Psoas muscle (tissue), 8 donors: ENCODE measurements at places on chromosomes 2 and 18. TPM values are rescaled to one million over a fixed set of nuclear protein-coding genes. Genes with fewer than 3 reads are reported as not detected.

- peak; percentile 98 for DNase-seq
Observed at GRCh38 chr2:43226955-43227829, 786 bp upstream of the ZFP36L2 start.

DNA sequence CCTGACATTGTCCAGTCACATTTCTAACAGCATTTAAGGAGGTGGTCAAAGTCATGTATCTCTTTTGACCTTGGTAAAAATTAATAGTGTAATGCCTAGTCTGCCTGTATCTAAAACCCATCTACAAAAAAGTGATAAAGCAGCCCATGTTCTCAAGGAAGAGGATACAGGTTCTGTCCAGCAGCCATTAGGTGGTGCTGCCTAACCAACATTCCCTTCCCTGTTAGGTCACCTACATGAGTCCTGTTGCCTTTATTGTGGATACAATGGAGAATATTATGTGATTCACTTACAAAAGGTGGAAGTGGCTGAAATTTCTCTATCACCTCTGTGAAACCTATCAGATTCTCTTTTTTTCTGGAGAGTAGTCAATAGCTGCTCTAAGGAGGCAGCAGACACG, 52.5 kb downstream of the AQP4 start:
- DNase-seq = no peak

GRCh38 chr18:67475673-67476072, 40.8 kb downstream of the DSEL start:
- no peak for DNase-seq

DNA sequence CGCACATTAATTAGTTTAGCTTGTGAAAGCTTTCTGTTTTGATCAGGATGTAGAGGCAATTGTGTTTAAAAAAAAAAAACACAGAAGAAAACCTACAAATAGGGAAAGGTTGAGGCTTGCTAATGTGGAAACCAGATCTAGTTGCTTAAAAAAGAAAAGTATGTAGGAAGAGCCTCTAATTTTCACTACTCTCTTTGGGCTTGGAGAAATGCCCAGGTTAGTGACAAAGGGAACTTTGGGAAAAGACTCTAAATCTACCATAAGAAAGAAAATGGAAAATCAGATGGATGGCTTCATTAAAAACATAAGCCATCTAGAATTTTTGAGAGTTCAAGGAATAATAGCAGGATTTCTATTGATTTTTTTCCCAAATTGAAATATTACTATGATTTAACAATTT, 47.3 kb upstream of the SLC38A11 start:
- no peak for DNase-seq

DNA sequence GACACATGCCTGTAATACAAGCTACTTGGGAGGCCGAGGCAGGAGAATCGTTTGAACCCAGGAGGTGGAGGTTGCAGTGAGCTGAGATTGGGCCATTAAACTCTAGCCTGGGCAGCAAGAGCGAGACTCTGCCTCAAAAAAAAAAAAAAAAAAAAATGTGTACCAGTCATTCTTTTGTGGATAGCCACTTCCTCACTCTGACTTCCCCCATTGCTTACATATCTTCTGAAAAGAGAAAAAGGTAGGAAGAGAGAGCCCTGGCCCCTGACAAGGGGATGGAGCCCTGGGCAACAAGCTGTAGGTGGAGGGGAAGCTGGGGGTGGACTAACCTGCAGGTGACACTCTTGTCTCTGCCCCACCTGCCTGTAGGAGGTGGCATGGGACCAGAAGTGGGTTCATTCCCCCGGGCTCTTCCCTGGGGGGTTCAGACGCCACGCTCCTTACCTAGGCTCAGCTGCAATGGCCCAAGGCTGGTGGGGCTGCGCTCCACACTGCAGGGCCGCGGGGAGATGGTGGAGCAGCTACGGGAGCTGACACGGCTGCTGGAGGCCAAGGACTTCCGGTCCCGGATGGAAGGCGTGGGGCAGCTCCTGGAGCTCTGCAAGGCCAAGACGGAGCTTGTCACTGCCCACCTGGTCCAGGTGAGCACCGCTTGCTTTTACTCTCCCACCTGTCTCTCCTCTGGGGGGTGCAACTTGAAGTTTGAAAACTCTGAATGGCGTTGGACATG, 39.1 kb downstream of the PCARE start:
- no peak for DNase-seq

DNA sequence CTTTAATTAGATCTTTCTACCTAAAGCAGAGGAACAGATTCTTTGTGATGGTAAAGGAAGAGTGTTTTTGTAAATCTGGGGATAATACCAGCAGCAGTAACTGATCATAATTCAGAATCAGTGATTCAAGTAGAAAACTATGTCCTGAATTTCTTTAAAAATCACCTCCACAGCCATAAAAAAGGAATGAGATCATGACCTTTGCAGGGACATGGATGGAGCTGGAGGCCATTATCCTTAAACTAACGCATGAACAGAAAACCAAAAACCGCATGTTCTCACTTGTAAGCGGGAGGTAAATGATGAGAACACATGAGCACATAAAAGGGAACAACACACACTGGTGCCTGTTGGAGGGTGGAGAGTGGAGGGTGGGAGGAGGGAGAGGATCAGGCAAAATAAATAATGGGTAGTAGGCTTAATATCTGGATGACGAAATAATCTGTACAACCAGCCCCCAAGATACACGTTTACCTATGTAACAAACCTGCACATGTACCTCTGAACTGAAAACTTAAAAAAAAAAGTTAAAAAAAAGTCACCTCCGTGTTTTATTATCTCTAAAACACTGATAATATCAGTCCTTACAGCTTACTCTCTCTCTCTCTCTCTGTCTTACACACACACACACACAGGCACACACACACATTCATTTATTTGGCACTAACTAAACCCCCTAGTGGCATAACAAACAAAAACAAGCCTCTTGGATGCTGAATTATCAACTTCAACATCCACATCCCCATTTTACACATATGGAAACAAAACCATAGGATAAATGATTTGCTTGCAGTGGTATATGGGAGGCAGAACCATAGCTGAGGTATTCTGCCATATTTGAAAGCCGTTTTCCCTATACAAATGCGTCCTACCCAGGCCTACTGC, 1.4 kb downstream of the TM4SF20 start:
- no peak for DNase-seq

GRCh38 chr2:110113961-110114591, 1.5 kb downstream of the MALL start:
- no peak for DNase-seq

GRCh38 chr18:21958263-21958662, 211.1 kb upstream of the GATA6 start:
- no peak for DNase-seq

CHRNA1 gene
- total RNA-seq = 160 TPM

DAPL1 gene
- not detected for total RNA-seq

AQP12A gene
- total RNA-seq = not detected

AFF3 gene
- 2.9 TPM for total RNA-seq

REG3G gene
- total RNA-seq = not detected

VWA3B gene
- not detected for total RNA-seq
